Stimulated activated CD4-positive, alpha-beta T cell treated with anti-CD3 and anti-CD28 coated beads, Interleukin-4, amount 100 ng/mL, for 24 hours (primary cell): ENCODE measurements at places on chromosomes 13 and 19.
A peak's percentile ranks its signal among the peaks of the same experiment; 100 is the strongest.

GRCh38 chr19:15294561-15294990 is 37.8 kb downstream of the BRD4 start:
- DNase-seq: no peak

DNA sequence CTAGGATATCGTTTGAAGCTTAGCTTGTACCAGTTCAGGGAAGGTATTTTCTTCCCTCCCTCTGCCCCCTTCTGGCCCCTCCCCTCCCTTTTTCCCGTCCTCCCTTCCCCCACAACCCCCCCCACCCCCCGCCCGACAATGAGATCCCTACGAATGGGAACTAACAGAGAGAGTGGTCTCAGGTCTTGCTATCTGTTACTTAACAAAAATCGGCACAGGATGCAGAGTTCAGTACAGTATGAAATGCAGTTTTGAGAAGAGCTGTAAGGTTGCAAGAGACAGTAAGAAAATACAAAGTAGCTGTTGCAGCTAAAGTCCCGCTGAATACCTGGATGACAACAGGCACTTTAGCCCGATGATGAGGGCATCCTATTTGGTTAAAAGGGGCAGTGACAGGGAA is 3.1 kb upstream of the DACH1 start:
- no peak for DNase-seq

DNA sequence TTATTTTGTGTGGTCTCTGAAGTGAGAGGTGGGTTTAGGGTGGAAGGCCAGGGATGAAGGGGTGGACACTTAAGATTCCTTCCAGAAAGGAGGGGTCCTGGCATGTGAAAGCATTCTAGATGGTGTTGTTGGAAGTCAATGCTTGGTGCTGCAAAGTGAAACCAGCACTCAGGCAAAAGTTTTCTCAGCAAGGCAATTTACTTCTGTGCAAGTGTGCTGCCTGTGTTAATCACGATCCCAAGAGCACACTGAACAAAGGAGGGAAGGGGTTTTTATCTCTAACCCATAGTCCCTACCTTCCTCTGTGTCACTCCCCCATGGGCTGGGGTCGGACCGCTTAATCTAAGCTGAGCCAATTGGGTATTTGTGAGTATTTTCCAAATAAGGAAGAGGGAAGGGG is 1.3 kb downstream of the ZNF134 start:
- no peak for DNase-seq

- DNase-seq: peak; percentile 39
Measured at GRCh38 chr13:27171244-27171826, at the start of gene USP12. TSS of gene USP12 (minus strand) at chr13:27171811. CDS start at chr13:27171639, 172 bp downstream.

DNA sequence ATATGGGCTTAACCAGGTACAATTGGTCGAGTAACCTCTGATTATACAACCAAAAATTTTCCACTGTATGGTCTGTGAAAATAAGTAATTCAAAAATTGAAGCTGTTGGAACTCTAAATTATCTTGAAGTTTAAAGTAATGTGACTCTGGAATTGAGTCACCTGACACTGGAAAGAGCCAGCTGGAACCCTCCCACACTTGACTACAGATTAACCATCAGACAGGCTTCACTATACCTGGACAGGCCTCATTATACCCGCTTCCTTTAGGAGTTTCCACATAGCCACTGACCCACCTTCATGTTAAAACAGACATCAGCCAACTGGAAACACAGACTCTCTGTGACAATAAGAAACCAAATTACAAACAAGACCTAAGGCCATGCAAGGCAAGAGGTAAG is 1.3 kb downstream of the ZNF433 start:
- DNase-seq: no peak

- DNase-seq: no peak
Measured at GRCh38 chr13:111865046-111865445, 201.9 kb upstream of the SOX1 start.
